ENCODE measurements at places on chromosomes 11 and 22. TPM values are rescaled to one million over a fixed set of nuclear protein-coding genes. Genes with fewer than 3 reads are reported as not detected.

The P4HA3 gene
- 2.4 TPM for polyA plus RNA-seq

The SLC25A45 gene
- 11.9 TPM for polyA plus RNA-seq

The LMF2 gene
- 61.2 TPM for polyA plus RNA-seq

The CNGA4 gene
- 0.45 TPM for polyA plus RNA-seq

The P2RY2 gene
- polyA plus RNA-seq = 1.3 TPM

The UBE4A gene
- 40.3 TPM for polyA plus RNA-seq

The FAM181B gene
- polyA plus RNA-seq = 0.06 TPM

The DCDC1 gene
- 2.9 TPM for polyA plus RNA-seq

The RHOD gene
- 9.1 TPM for polyA plus RNA-seq

The PDE2A gene
- polyA plus RNA-seq = 13.2 TPM

The OR56A1 gene
- polyA plus RNA-seq = not detected

The APOA5 gene
- polyA plus RNA-seq = 0.10 TPM

The OR5AR1 gene
- not detected for polyA plus RNA-seq

The OR8D4 gene
- polyA plus RNA-seq = not detected

The HBG1 gene
- polyA plus RNA-seq = 2,797 TPM

The ROBO4 gene
- 50.2 TPM for polyA plus RNA-seq

The GNG3 gene
- polyA plus RNA-seq = 1.8 TPM

The SPCS2 gene
- 160 TPM for polyA plus RNA-seq

Data from left lung (tissue), 14 donors.